Central memory CD8-positive, alpha-beta T cell (primary cell): ENCODE measurements at places on chromosomes 11 and 22.

GRCh38 chr11:93532806-93533205 is 10.4 kb downstream of the SMCO4 start:
- DNase-seq, result no peak

- DNase-seq, result no peak
Observed at GRCh38 chr22:33105501-33105911, 47.3 kb upstream of the SYN3 start.

DNA sequence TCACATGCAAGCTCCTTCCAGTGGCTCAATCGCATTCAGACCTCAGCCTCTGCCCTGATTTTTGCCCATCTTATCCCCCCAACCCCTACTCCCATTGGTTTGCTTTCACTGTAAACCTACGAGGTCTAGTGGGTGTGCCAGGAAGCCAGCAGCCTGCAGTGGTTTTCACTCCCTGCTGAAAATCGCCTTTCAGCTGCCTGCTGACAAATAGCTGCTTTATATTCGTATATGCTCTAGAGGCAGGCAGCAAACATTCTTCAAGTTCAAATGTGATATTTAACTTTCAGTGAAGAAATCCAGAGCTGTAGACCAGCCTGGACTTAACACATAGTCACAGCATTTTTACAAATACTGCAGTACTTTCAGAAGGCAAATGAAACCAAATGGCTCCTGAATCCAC is 92.8 kb upstream of the APOA1 start:
- DNase-seq, result peak; percentile 22

GRCh38 chr11:124147951-124148350 is 32.7 kb downstream of the VWA5A start:
- no peak for DNase-seq
